Thyroid gland (tissue), 4 donors: ENCODE measurements at places on chromosomes 16 and 17. TPM values are rescaled to one million over a fixed set of nuclear protein-coding genes. Genes with fewer than 3 reads are reported as not detected.

GP1BA gene
- total RNA-seq: not detected

ADAM11 gene
- 0.27 TPM for total RNA-seq

RNF135 gene
- 31.7 TPM for total RNA-seq

PGS1 gene
- 87.2 TPM for total RNA-seq

ESRP2 gene
- 86.9 TPM for total RNA-seq

SLC12A4 gene
- total RNA-seq: 56.2 TPM

RRAD gene
- total RNA-seq: 15.6 TPM

SPNS3 gene
- total RNA-seq: not detected

SLC22A31 gene
- total RNA-seq: not detected

TEX14 gene
- 0.15 TPM for total RNA-seq

AANAT gene
- 0.81 TPM for total RNA-seq

NECAB2 gene
- 0.63 TPM for total RNA-seq

KRT28 gene
- total RNA-seq: not detected

OR3A1 gene
- total RNA-seq: not detected

KRTAP4-3 gene
- total RNA-seq: not detected

PLLP gene
- total RNA-seq: 38.5 TPM

TBC1D3L gene
- total RNA-seq: 7.9 TPM

MT1A gene
- 15.0 TPM for total RNA-seq

PRSS36 gene
- 3.7 TPM for total RNA-seq

PLA2G10 gene
- total RNA-seq: not detected

KIF2B gene
- 0.27 TPM for total RNA-seq

KRT36 gene
- total RNA-seq: not detected

HOXB5 gene
- total RNA-seq: 0.49 TPM

GPT2 gene
- 13.7 TPM for total RNA-seq

SDK2 gene
- total RNA-seq: 2.9 TPM

ZNF23 gene
- total RNA-seq: 9.0 TPM

GLIS2 gene
- total RNA-seq: 5.5 TPM

C1QTNF1 gene
- 88.1 TPM for total RNA-seq

HOXB6 gene
- total RNA-seq: 4.2 TPM

ST6GALNAC2 gene
- total RNA-seq: 51.1 TPM

ARHGAP27 gene
- 31.5 TPM for total RNA-seq

KRT12 gene
- not detected for total RNA-seq

C17orf107 gene
- total RNA-seq: 1.9 TPM

COL1A1 gene
- 12.2 TPM for total RNA-seq

GAS7 gene
- 20.1 TPM for total RNA-seq

TPSAB1 gene
- 5.7 TPM for total RNA-seq

GPR139 gene
- not detected for total RNA-seq

IL34 gene
- total RNA-seq: 5.0 TPM

RNF157 gene
- total RNA-seq: 1.7 TPM

NEUROD2 gene
- total RNA-seq: not detected

OTOP2 gene
- total RNA-seq: not detected

DNAI2 gene
- 0.13 TPM for total RNA-seq

CD7 gene
- total RNA-seq: 0.45 TPM

C17orf50 gene
- total RNA-seq: not detected

KIF18B gene
- total RNA-seq: 0.50 TPM

SCIMP gene
- total RNA-seq: 1.0 TPM

SRCIN1 gene
- 0.54 TPM for total RNA-seq

CD300LF gene
- total RNA-seq: not detected

SCGB1C2 gene
- total RNA-seq: not detected

TP53TG3C gene
- total RNA-seq: not detected

USP43 gene
- total RNA-seq: 5.1 TPM

PRSS8 gene
- 42.1 TPM for total RNA-seq

ACSM3 gene
- not detected for total RNA-seq
